ENCODE measurements at places on chromosomes 13 and 19.

GRCh38 chr13:98327371-98328270 is 150.6 kb upstream of the RNF113B start:
- no peak for DNase-seq

GRCh38 chr19:39304701-39305571 is 8.7 kb downstream of the IFNL1 start:
- no peak for DNase-seq

GRCh38 chr13:48564056-48564455 is 31.2 kb upstream of the RCBTB2 start:
- DNase-seq, result no peak

GRCh38 chr13:61084988-61085387 is 330.7 kb downstream of the PCDH20 start:
- DNase-seq, result no peak

DNA sequence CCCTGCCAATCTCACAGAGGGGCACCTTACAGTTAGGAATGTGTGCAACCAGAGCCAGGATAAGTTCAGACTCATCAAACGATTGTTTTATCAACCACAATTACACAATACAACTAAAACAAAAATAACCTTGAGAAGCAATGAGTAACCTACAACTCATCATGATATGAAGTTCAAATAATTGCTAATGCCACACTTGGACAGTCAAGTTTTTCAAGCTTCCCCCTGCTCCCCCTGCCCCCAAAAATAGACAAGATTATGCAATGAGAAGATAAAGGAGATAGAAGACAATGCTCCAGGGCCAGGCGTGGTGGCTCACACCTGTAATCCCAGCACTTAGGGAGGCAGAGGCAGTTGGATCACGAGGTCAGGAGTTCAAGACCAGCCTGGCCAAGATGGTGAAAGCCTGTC is 13.6 kb upstream of the KPNA3 start:
- DNase-seq, result no peak

DNA sequence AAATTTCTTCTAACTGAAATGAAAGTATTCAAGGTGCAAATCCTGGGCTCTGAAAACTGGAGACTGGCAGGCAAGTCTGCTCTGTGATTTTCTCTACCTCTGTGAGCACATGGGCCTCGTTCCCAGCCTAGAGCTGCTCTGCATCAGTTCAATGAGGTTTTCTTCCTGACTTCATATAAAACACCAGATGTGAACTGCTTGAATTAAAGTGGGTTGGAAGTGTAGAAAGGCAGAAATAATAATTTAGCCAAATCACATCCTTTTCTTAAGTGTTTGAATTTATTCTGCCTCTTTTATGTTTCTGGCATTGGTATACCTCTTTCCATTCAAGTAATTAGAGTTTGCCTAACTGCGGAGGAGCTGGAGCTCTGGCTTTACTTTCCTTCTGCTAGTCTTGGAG is 540.8 kb downstream of the OLFM4 start:
- no peak for DNase-seq

GRCh38 chr19:14519860-14520407 is 1.7 kb upstream of the DNAJB1 start:
- DNase-seq, result no peak

All from tibial nerve (tissue), 4 donors.